Activated T-helper 17 cell treated with anti-CD3 and anti-CD28 coated beads, Interleukin-2, amount 50 U/mL, for 72 hours (primary cell): ENCODE measurements at places on chromosomes 16 and 17.

- H3K4me1 ChIP-seq: no peaks in the 10 kb centered on the region
- no peaks in the 10 kb centered on the region for H3K36me3 ChIP-seq
- no peak for ATAC-seq
- H3K4me3 ChIP-seq: no peak overlapping the region
- H3K27ac ChIP-seq: no peak overlapping the region
These were observed 273.4 kb upstream of the TNRC6C start for GRCh38 chr17:77684803-77685798.

GRCh38 chr16:61900482-61900881, 135.8 kb downstream of the CDH8 start:
- no peak overlapping the region for H3K4me3 ChIP-seq
- H3K27ac ChIP-seq: no peak overlapping the region
- no peaks in the 10 kb centered on the region for H3K36me3 ChIP-seq
- no peaks in the 10 kb centered on the region for H3K27me3 ChIP-seq
- no peaks in the 10 kb centered on the region for H3K4me1 ChIP-seq

- peak overlapping the region; percentile 58 for H3K27ac ChIP-seq
- no peak overlapping the region for H3K4me3 ChIP-seq
- peaks cover 67% of the 10 kb centered on the region for H3K36me3 ChIP-seq
These were observed 18.9 kb downstream of the NUP93 start for GRCh38 chr16:56748826-56749225.

DNA sequence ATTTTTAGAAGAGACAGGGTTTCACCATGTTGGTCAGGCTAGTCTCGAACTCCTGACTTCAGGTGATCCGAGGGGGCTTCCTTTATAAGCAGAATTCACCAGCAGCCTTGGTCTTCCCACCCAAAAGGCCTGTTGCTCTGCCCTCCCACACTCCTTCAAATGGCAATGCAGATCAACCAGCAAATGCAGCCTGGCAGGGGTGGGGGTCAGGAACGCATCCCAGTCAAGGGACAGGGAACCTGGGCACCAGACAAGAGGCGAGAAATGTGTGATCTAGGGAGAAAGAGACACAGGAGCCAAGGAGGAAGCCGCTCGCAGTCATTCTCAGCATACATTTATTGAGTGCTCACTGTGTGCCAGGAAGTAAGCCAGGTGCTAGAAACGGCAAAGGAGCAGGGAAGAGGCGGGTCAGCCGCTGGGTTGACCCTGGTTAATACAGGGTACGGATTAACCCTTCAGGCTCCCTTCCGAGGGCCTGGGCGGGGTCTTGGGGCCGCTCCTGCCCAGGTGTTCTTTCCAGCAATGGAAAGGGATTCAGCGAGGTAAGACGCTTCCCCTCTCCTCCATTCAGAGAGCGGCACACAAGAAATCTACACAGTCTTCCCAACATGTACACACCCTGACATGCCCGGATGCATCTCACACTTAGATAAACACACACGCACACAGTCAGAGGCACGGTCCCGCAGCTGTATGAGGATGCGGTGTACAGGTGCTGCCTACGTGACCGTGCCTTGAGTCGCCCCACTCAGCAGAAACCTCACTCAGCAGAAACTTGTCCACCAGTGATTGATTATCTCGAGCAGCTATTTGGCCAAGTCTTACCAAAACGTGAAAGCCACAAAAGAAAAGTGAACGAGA, 6.6 kb upstream of the PITPNA start:
- no peak overlapping the region for H3K4me3 ChIP-seq
- H3K27ac ChIP-seq: no peak overlapping the region
- H3K36me3 ChIP-seq: no peaks in the 10 kb centered on the region
- H3K27me3 ChIP-seq: no peaks in the 10 kb centered on the region
- H3K4me1 ChIP-seq: peaks cover 15% of the 10 kb centered on the region
- ATAC-seq: no peak

GRCh38 chr17:70859829-70860228, 690.5 kb downstream of the KCNJ2 start:
- no peak for ATAC-seq
- no peaks in the 10 kb centered on the region for H3K27me3 ChIP-seq
- no peaks in the 10 kb centered on the region for H3K4me1 ChIP-seq
- H3K36me3 ChIP-seq: no peaks in the 10 kb centered on the region

GRCh38 chr16:88062341-88063210, 111.3 kb downstream of the BANP start:
- peaks cover 35% of the 10 kb centered on the region for H3K36me3 ChIP-seq
- H3K4me3 ChIP-seq: no peak overlapping the region
- H3K27ac ChIP-seq: no peak overlapping the region
- no peaks in the 10 kb centered on the region for H3K4me1 ChIP-seq
- H3K27me3 ChIP-seq: no peaks in the 10 kb centered on the region

DNA sequence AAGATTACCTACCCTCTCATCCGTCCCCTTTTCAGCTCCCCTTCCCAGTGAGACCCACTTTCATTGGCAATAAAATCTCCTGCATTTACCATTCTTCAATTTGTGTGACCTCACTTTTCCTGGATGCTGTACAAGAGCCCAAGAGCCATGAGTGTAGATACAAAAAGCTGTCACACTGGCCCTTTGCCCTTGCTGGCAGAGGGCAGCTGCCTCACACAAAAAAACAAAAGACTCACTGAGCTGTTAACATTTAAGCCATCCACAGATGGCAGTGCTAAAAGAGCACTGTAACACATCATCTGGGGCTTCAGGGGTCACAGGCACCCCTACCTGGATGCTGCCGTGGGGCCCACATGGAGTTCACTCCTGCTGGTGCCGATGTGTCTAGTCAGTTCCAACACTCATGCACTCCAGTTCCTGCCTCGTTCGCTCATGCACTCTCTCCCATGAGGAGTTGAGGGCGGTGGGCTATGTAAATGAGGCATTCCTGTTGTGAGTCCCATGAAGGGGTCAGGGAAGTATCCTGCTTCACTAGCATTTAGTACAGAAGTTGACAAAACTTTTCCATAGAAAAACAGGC, 123.1 kb downstream of the CA10 start:
- no peaks in the 10 kb centered on the region for H3K4me1 ChIP-seq
- no peak for ATAC-seq
- H3K4me3 ChIP-seq: no peak overlapping the region
- peaks cover 9% of the 10 kb centered on the region for H3K27me3 ChIP-seq

GRCh38 chr16:51313198-51313597, 162.1 kb upstream of the SALL1 start:
- H3K27me3 ChIP-seq: no peaks in the 10 kb centered on the region
- no peak overlapping the region for H3K4me3 ChIP-seq

- peak; percentile 94 for ATAC-seq
- H3K4me1 ChIP-seq: peaks cover 10% of the 10 kb centered on the region
- H3K27me3 ChIP-seq: no peaks in the 10 kb centered on the region
- H3K27ac ChIP-seq: peak overlapping the region; percentile 0
- H3K4me3 ChIP-seq: peak overlapping the region; percentile 25
These were observed 5.0 kb downstream of the CX3CL1 start for GRCh38 chr16:57377080-57377841.
